ENCODE measurements at places on chromosomes 1 and 21. TPM values are rescaled to one million over a fixed set of nuclear protein-coding genes. Genes with fewer than 3 reads are reported as not detected.

DNA sequence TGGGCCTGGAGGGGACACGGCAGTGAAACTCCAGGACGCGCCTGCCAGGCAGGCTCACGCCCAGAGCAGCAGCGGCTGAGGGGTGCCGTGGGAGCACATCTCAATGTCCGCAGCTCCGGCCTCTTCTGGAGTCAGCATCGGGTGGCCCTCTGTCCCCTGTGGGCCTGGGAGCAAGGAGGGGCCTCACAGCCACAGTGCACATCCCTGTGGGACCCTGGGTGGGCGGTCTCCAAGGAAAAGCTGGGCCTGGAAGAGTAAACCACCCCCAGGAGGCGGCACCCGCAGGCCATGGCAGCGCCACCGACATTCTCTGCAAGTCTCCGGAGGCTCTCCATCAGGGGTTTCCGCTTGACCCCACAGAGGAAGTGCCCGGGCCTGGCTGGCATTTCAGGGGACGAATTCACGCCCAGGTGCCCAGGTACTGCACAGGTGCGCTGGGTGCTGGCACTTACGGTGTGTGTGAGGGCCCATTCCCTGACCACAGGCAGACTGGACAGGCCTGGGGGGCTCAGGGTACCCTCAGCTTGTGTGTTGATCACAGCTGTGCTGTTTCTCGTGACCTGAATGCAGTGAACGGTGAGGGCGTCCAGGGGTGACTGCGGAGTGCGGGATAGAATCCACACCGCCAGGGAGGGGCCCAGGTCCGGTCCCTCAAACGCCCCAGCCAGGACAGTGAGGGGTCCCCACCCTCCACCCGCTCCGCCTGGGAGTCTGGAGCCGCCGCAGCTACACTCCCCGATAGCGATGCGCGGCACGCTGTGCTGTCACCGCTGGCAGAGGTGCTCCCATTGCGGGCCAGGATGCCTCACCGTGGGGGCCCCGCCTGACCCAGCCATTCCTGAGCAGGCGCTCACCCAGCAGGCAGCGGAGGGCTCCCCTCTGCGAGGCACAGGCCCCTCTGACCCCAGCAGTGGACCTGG lies 16.6 kb upstream of the RNF223 start:
- H3K27me3 ChIP-seq: no peaks in the 10 kb centered on the region
- no peaks in the 10 kb centered on the region for H3K36me3 ChIP-seq
- DNase-seq: no peak
- H3K4me3 ChIP-seq: no peak overlapping the region
- no peaks in the 10 kb centered on the region for H3K4me1 ChIP-seq
- H3K27ac ChIP-seq: no peak overlapping the region

- peak; percentile 41 for DNase-seq
- peaks cover 11% of the 10 kb centered on the region for H3K4me1 ChIP-seq
- no peaks in the 10 kb centered on the region for H3K36me3 ChIP-seq
- H3K27me3 ChIP-seq: no peaks in the 10 kb centered on the region
- no peak overlapping the region for H3K4me3 ChIP-seq
- H3K27ac ChIP-seq: no peak overlapping the region
Observed at GRCh38 chr21:41604583-41605041, 96.7 kb upstream of the TMPRSS2 start.

DNA sequence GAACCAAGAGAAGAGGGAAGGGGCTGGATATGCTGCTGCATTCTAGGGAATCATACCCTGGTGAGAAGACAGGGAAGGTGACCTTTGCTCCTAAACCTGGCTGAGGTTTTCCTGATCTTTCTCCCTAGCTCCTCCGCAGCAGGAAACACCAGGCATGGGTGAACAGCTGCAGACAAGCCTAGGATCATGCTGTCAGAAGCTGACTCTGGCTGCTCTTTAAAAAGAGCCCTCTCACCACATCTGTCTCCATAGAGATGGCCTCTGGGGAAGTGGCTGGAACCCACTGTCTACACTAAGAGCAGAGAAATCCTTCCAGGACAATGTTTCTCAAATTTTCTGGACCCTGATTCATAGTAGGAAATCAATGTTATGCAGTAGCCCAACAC lies 57.6 kb downstream of the CD34 start:
- H3K4me1 ChIP-seq: peaks cover 88% of the 10 kb centered on the region
- H3K36me3 ChIP-seq: no peaks in the 10 kb centered on the region
- no peak for DNase-seq
- H3K27me3 ChIP-seq: no peaks in the 10 kb centered on the region
- peak overlapping the region; percentile 44 for H3K27ac ChIP-seq

ESPN gene
- total RNA-seq: not detected

C1QB gene
- 367 TPM for total RNA-seq

DNA sequence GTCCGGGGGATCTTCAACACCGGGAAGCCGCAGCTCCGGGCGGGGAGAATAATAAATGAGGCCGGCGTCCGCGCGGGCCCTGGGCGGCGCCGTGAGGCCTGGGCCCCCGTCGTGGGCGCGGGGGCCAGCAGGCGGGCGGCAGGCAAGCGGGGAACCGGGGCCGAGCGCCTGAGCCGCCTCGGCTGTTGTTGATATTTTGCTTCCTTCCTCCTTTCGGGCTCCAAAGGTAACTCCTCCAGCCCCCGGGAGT lies at the start of gene MEF2D:
Gene MEF2D, minus strand, starts transcription at position 233 of the 250 bp plus-strand sequence. CDS start 17,483 bp downstream, outside the sequence.
- peak within 1 kb of the TSS; percentile 98 for H3K27ac ChIP-seq
- peak within 1 kb of the TSS; percentile 93 for H3K4me3 ChIP-seq
- no peak for DNase-seq
- no peaks in the 10 kb centered on the region for H3K27me3 ChIP-seq
- H3K36me3 ChIP-seq: no peaks in the 10 kb centered on the region

LCE1F gene
- total RNA-seq: not detected

DNA sequence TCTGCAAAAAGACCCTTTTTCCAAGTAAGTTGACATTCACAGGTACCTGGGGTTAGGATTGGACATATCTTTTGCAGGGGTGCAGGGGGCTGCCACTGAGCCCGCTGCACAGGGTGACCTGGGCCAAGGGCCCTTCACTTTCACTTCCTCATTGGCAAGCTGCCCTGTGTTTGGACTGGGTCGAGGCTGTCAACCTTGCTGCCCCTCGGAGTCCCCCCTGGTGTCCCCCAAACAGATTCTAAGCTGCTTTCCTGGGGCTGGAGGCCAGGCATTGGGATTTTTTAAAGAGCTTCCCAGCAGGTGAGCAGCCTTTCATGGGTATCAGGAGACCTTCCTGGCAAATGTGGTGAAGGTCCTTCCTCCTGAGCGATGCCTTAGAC lies 7.9 kb upstream of the UMODL1 start:
- DNase-seq: no peak
- H3K27ac ChIP-seq: no peak overlapping the region
- no peaks in the 10 kb centered on the region for H3K36me3 ChIP-seq
- no peak overlapping the region for H3K4me3 ChIP-seq

DNA sequence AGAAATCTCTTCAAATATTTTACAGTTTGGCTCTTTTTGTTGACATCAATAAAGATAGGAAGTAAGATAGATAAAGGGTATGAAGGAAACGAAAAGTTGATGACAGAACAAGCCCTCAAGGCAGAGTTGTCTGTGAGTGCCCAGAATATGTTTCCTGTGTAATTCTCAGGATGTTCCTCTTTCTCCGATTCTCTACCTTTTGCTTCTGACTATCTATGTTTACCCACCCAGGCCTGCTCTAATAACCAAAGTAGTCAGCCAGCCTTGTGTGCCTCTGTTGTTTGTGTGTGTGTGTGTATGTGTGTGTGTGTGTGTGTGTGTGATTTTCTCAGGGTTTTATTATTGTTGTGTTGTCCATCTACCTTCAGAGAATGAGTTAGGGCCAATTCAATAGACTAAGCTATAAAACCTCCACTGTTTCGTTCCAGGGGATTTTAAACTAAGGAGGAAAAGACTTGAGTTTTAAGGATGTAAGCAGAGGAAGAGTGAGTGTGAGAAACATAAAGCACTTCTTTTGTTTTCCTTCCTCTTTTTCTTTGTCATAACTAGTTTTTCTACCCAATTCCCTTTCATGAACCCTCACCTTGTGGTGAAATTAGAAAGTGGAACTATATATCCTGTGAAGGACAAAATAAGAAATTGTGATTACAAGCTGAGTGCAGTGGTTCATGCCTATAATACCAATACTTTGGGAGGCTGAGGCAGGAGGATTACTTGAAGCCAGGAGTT lies 627.4 kb upstream of the NR5A2 start:
- no peaks in the 10 kb centered on the region for H3K36me3 ChIP-seq
- no peak overlapping the region for H3K4me3 ChIP-seq
- no peaks in the 10 kb centered on the region for H3K27me3 ChIP-seq

Measured in sigmoid colon (tissue), 7 donors.